ENCODE measurements at places on chromosomes 5 and 9. TPM values are rescaled to one million over a fixed set of nuclear protein-coding genes. Genes with fewer than 3 reads are reported as not detected.

DNA sequence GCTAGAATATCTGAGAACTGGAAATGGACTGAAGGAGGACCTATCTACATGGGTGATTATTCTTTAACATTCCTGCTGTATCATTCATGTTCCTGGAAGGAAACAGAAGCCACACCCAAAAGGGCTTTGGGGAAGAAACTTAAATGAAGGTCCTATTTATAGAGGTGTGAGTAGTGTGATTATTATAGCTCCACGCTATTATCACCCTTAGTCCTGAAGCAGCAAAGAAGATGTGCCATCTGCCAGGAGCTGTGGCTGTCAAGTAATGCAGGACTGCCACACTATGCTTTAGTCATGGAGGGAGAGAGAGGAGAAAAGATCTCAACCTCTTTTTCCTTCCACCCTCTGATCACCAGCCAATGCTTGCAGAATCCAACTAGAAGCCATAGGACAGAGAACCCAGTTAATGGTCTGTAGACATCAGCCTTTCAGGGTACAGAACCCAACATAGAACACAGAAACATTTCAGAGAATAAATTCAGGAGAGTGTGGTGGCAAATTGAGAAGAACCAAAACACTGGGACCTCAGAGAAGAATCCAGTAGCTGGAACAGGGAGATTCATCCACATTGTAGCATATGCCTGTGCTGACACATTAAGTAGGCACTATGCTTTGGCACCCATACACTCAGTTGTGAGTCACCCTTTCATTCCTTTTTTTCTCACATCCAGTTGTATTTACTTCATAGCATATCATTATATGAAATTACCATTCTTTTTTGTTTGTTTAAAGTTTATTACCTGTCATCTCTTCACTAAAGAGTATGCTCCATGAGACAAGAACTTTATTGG lies 21.0 kb upstream of the RNF180 start:
- no peak for DNase-seq

DNA sequence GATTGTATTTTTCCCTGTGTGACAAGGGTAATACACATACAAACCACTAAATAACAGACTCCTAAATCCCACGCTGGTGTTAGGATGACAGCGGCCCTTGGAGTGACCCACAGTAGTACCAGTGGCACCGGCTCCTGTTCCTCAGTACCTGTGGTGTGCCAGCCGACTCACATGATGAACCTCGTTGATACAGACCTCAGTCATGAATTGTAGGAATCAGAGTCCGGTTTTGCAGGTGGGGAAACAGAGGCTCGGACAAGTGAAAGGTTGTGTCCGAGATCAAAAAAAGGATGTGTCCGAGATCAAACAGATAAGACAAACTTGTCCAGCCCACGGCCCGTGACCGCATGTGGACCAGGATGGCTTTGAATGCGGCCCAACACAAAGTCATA lies 78.0 kb downstream of the AMBP start:
- no peak for DNase-seq

DNA sequence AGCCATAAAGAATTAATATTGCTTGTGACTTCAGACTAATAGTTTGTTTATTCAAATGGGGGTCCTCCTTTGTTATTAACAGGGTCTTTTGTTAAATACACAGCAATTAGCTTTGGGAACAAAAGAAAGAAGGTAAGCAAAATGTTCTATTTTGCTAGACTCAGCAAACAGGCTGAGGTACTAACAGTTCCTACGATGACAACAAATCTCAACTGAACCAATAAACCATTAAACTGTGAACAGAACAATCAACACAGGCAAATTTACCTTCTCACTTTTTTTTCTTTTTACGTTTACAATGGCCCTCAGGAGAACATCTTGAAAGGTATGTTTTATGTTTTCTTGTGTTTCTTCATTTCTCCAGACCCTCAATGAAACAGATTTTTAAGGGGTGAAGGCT lies 207.2 kb downstream of the NFIB start:
- no peak for DNase-seq

GRCh38 chr5:35924122-35924949 lies 14.1 kb downstream of the CAPSL start:
- DNase-seq = peak; percentile 72

DNA sequence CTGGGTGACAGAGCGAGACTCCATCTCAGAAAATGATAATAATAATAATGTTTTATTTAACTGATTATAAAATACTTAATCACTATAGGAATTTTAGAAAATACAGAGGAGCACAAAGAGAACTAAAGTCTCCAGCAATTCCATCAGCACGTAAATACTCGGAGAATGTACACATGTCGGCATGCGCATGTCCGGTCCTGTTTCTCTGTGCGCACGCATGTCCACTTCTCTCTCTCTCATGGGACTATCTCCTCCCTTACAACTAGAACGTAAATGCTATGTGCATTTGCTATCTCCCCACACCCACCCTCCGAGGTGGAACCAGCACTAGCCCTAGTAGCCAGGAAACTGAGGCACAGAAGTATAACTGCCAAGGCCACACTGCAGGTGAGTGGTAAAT lies 19.0 kb downstream of the CCNJL start:
- no peak for DNase-seq

GRCh38 chr5:36177154-36177553 lies 25.2 kb downstream of the SKP2 start:
- no peak for DNase-seq

DNA sequence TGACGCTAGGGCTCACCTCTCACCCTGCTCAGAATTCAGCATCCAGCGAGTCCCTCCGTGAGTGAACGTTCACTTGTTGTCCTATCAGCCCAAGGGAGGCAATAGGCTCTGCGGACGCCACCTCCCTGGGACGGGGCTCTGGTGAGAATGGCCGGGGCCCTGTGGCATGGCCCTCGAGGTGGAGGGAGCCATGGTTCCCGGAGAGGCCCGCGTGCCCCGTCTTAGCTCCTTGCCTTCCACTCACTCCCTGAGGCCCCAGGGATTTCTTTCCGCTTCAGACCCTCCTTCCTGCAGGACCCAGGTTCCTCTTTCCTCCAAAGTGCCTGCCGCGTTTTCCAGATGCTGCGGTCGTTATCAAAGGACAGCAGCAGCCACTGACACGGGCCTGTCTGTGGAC lies 21.5 kb downstream of the EXOC3 start:
- no peak for DNase-seq

- no peak for DNase-seq
Measured at GRCh38 chr5:16855898-16856297, 80.2 kb downstream of the MYO10 start.

PHF24 gene
- total RNA-seq = 0.05 TPM

PCDHB5 gene
- total RNA-seq = 52.8 TPM

Measured in A172 (cell line).